ENCODE measurements at places on chromosomes 11 and 22. TPM values are rescaled to one million over a fixed set of nuclear protein-coding genes. Genes with fewer than 3 reads are reported as not detected.

Gene KCTD14
- total RNA-seq = 2.0 TPM

Gene TBX10
- total RNA-seq = not detected

Gene APOA4
- not detected for total RNA-seq

Gene AIFM3
- 1.5 TPM for total RNA-seq
